ENCODE measurements at places on chromosomes 5 and 9.

GRCh38 chr9:136748201-136748600 is at the start of gene LCN6:
LCN6 (minus strand) TSS chr9:136748525; CDS start chr9:136748483, 42 bp downstream.
- DNase-seq: no peak

DNA sequence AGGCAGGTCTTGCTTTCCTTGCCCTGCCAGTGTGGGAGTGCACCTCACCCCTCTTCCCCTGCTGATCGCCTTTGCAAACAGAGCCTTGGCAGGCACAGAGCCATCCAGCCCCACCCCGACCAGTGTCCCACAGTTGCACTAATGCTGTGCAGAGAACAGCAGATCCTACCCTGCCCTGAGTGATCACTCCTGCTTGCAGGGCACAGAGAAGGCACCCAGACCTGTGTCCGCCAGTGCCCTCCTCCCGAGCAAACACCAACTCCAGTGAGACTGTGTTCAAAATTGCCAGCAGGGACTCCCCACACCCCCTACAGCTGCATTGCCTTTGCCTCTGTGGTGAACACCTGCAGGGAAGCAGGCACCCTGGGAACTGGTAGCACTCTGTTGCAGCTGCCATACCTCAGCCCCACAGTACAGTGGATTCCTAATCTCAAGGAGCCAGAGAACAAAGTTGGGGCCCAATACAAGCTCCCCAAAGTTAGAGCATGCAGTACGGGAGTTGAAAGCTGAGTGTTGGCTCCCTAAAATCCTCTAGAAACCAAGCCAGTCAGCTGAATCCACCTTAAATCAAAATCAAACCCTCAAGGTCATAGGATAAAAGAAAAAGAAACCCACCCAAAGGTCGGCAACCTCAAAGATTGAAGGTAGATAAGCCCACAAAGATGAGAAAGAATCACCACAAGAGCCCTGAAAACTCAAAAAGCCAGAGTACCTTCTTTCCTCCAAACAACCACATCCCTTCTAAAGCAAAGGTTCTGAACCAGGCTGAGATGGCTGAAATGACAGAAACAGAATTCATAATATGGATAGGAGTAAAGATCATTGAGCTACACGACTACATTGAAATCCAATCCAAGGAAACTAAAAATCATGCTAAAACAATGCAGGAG is 92.9 kb upstream of the PIK3R1 start:
- DNase-seq: no peak

GRCh38 chr5:138491284-138491648 is 26.0 kb downstream of the EGR1 start:
- no peak for DNase-seq

GRCh38 chr5:138637256-138637655 is 62.1 kb upstream of the HSPA9 start:
- DNase-seq: no peak

DNA sequence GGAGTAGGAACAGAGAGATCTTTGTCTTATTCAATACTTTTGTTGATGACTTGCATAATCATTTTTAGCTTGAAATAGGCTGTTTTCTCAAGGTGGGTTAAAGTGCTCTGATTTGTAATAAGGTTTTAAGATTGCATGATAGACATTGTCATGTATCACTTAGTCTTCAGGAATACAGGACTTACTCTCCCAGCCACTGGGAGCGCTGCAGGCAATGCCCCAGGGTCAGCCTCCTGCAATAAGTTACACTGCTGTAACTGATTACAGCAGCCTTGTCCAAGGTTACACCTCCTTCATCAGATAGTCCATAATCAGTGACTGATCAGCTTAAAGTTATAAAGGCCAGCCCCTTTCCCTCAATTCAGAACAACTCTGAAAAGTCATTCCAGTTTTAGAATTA is 218.6 kb downstream of the ESM1 start:
- DNase-seq: no peak

DNA sequence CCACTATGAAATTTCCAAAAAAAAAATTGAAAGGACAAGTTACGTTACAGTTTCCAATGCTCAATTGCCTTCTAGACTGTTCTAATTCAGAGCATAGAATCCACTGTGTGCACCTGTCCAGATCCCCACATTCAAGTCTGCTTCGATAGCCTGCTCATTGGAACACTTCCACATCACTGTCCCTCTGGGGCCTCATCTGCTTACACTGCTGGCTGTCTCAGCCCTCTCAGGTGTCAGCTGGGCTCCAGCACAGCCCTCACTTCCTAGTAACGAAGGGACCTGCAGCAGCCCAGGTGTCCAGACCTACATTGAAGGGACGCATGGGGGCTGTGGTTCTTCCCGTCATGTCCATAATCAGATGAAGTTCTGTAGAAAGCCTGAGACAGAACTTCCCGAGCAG is 94.3 kb upstream of the EMB start:
- DNase-seq: no peak

DNA sequence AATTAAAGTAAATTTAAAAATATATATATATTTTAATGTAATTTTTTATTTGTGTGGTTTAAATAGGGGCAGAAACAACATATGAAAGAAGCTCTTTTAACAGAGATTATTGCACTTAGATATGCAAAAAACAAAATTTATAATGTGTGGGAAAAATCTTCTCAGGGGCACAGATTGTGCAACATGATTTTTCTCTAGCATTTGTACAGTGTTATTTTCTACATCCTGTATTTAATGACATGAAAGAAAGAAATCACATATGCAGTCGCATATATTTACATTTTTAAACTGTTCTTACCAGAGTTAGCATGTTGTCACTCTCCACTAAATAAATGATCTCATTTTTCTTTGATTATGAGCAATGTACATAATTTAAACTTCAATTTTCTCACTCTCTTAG is 265.3 kb upstream of the CTNND2 start:
- DNase-seq: no peak

DNA sequence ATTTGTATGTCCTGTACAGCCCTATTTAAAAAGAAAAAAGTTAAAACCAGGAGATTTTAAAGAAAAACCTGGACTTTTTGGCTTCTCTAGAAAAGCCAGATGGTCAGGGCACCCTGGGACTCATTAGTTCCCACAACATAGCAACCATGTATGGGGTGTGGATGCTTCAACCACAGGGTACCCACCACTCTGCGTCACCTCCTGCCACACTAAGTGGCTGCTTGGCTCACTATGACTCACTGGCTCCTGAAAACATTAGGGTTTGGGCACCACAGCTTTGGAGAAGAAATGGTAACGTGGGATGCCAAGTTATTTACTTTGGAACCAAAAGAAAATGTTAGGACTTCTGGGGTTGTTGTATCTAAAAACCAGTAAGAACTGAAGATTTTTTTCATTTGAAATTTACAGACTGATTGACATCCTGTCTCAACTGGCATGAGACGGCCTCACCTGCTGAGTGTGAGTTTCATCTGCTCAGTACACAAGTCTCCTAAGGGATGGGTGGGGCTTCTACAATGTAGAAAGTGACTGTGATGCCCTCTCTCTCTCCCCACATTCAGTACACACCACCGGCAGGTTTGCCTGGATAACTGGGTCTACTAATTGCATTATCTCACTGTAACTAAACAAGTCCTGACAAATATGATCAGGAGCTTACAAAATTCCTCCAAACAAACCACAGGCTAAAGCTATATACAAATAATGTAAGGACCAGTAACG is 103.9 kb downstream of the ESM1 start:
- no peak for DNase-seq

GRCh38 chr9:16352251-16352650 is 518.2 kb downstream of the BNC2 start:
- no peak for DNase-seq

GRCh38 chr9:13146840-13147239 is 132.7 kb downstream of the MPDZ start:
- DNase-seq: no peak

- DNase-seq: peak; percentile 75
Measured at GRCh38 chr9:111895996-111896941, at the start of gene UGCG. UGCG (plus strand) TSS chr9:111896814; CDS start chr9:111897216, 402 bp downstream.

- DNase-seq: no peak
Measured at GRCh38 chr9:133779516-133780403, 41.6 kb upstream of the SARDH start.

- DNase-seq: peak; percentile 55
Measured at GRCh38 chr9:134065612-134066419, 2.0 kb downstream of the BRD3 start.

DNA sequence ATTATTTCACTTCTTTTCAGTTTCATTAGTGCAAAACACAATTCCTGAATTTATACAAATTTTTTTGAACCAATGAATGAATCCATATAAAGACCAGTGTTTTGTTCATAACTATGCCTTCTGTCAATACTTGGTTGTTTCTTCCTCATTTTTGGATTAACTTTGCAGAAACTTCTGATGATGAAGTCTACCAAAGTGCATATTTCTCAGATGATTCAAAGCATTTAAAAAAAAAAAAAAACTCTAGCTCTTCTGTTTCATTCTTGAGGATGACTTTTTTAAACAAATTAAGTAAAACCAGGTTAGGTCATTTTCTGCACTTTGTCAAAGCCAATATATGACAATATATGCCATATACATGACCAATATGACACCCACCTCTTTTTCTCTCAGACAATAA is 92.6 kb downstream of the CHSY3 start:
- DNase-seq: no peak

DNA sequence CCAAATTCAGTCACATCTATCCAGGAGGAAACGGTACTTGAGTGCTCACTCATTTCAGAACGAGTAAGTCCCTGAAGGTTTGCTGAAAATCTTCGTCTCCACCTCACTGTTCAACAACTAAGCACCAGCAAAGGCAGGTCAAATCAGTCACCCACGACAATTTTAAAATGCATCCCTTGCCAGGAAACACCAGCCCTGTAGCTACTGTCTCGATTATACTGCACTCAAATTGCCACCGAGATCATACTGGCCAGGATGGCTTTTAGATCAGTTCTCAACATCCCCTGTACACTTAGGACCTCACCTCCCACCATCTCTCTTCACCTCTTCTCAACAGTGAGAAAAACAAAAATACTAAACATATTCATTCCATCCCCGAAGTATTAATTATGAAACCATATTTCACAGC is 298.6 kb downstream of the AGTPBP1 start:
- DNase-seq: no peak

DNA sequence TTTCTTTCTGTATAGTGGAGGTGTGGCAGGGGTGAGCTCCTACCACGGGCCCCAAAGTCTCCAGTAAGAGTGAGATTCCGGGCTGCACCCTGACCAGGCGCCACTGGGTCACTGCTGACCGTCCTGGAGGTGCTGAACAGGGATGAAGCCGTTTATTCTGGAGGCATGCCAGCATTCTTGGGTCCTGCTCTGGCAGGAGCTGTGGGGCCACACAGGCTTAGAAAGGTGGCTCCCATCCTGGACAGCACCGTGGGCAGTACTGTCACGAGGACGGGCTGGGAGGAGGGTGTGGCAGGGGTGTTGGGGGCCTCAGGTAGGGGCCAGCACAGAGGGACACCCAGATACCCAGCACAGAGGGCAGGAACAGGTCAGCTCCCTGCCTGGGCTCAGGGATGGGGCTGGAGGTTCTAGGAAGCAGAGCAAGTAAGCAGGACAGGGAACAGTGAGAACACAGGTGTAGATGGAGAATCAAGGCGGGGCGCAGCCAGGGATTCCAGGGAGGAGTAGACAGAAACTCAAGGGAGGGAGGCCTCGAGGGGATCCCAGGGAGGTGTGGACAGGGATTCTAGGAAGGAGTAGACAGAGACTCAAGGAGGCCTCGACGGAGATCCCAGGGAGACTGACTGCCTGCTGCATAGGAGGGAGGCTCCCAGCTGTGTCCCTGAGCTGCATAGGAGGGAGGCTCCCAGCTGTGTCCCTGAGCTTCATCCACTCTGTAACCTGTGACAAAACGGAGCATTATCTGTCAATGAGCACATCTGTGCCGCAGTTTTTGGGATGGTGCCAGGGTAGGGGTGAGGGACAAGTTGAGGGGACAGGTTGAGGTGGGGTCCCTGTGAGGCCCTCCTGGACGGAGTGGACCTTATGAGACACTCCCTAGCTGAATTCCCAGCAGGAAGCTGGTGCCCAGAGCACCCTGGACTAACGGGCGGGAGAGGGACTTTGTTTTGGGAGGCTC is 1.1 kb upstream of the PLEKHG4B start:
- DNase-seq: no peak

DNA sequence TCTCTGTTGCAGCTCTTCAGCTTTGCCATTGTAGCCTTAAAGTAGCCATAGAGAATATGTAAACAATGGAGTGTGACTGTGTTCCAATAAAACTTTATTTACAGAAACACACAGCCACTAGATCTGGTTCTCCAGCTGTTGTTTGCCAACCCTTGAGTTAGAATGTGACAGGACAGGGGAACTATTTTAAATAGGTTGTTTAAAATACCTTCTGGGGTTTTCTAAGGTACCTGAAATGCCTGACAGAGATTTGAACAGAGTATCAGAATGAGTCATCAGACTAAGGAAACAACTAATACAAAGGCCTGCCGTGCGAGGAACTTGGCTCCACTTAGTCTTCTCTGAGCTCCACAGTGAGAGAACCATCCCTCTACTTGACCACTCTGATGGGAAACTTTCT is 85.4 kb downstream of the HSD17B4 start:
- DNase-seq: no peak

DNA sequence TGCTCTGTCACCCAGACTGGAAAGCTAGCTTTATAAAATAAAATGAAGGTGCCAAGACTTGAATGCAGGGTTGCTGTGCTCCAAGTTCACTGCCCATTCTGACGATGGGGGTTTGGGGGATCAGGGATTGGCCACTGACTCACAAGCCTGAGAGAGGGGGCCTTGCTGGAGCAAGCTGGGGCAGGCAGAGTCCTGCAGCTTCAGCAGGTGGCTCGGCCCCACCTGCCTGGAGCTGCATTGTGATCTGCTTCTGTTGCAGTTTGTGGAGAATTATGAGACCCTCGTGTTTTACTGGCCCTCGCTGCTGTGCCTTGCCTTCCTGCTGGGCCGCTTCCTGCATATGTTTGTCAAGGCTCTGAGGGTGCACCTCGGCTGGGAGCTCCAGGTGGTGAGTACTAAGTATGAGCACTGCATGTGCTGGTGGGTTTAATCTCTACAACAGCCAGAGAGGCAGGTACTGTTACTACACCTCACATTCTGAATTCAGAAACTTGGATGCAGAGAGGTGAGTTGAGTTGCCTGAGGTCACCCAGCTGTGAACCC is 31.1 kb upstream of the CCDC180 start:
- no peak for DNase-seq

DNA sequence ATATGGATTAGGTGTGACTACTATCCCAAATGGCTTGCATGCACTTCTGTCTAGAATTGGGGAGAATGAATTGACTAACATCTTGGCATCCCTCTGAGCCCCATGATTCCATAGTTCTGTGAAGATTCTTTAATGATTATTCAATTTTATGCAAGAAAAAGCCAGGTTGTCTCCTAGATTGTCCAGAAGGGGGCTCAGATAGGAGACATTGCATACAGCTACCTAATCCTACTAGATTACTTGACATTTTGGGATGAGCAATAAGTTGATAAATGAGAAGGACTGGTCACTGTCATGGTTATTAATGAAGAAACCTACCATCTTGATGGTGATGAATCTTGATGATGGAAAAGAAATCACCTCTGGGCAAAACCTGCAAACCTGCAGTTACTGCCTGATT is 117.0 kb downstream of the CARTPT start:
- DNase-seq: no peak

- DNase-seq: no peak
Measured at GRCh38 chr5:17238521-17239041, 21.1 kb downstream of the BASP1 start.

GRCh38 chr5:177496070-177496726 is 1.2 kb downstream of the PDLIM7 start:
- no peak for DNase-seq

Measured in stimulated activated CD4-positive, alpha-beta T cell treated with anti-CD3 and anti-CD28 coated beads, Interleukin-12 subunit alpha, Interleukin-12 subunit beta, amount 100 ng/mL, for 24 hours (primary cell).